CD14-positive monocyte (primary cell): ENCODE measurements at places on chromosomes 1 and 21. TPM values are rescaled to one million over a fixed set of nuclear protein-coding genes. Genes with fewer than 3 reads are reported as not detected.

DNA sequence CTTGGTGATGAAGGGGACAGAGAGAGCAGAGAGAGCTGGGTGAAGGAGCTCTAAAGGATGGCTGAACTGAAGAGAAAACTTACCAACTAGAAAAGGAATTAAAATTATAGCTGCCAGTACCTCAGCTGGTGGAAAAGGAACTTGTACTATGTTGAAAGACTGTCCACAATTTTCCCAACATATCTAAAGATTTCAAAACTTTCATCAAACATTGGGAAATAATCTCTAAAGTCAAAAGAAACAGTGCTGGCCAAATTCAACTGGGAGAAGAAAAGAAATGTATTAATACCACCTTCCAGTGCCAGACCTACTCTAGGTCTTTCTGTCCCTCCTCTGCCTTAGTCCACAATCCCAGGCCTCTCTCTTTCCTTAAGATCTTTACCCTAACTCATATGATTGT, 6.1 kb downstream of the SMG5 start:
- H3K36me3 ChIP-seq, result peaks cover 73% of the 10 kb centered on the region
- no peak for DNase-seq
- peak overlapping the region; percentile 80 for H3K27ac ChIP-seq
- peak overlapping the region; percentile 8 for H3K4me3 ChIP-seq
- no peaks in the 10 kb centered on the region for H3K27me3 ChIP-seq

ERO1B gene
- polyA plus RNA-seq, result 2.7 TPM

DNA sequence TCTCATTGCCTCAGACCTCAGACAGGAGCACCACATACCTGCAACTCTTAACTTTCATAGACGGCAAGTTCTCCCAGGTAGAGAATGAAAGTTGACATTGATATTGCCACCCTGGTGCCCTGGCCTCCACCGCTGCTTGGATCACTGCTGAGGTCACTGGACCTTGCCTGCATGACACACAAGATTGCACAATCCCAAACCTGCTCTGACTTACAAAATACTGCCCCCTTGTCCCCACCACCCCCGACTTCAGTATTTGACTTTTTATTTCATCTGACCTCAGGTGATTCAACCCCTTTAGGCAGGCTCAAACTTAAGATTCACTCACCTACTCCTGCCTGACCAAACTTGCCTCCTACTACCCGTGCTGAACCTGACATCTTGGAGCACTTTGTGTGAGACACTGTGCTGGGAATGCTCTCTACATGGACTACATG, 43.1 kb upstream of the S1PR1 start:
- H3K27me3 ChIP-seq, result no peaks in the 10 kb centered on the region
- peak; percentile 37 for DNase-seq
- no peaks in the 10 kb centered on the region for H3K36me3 ChIP-seq
- no peak overlapping the region for H3K4me3 ChIP-seq
- H3K4me1 ChIP-seq, result peaks cover 23% of the 10 kb centered on the region
- no peak overlapping the region for H3K27ac ChIP-seq

DNA sequence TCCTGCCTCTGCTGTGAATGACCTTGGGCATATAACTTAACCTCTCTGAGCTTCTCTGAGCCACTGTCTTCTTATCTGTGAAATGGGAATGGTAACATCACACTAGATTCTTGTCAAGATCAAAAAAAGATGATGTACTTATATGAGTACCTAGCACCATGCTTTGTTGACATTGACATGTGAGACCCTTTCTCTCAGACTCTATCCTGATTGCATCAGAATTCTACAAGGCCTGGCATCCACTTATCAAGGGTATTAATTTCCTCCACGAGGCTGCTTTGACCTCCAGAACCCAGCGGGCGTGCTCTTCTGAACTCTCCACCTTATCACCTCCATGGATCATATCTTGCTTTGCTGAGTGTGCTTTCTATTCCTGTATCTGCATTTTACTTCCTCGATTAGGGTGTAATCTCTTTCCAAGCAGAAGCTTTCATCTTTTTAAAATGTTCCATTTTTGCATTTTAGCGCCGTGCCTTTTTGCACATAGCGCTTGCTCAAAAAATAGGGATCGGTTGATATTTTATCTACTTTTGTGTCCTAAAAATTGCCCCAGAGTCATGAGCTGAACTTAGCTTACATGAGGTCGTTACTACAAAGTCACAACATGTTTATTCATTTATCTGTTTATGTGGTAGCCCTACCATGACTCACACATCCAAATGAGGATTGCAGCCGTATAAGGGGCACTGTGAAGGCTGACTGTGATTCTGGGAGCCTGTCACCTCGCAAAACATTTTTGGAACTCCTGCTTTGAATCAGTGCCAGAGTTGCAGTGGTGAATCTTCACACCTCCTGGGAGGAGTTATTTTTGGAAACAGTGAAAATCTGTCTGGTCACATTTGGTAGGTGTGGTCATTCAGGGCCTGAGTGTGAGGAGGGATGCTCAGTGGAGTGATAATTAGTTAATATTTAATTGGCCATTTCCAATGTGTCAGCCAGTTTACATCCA, 63.2 kb downstream of the IER5 start:
- no peak for DNase-seq
- H3K4me1 ChIP-seq, result peaks cover 33% of the 10 kb centered on the region
- no peak overlapping the region for H3K4me3 ChIP-seq
- no peak overlapping the region for H3K27ac ChIP-seq

GRCh38 chr1:206939841-206940587, 6.3 kb downstream of the PIGR start:
- H3K4me3 ChIP-seq, result no peak overlapping the region
- H3K4me1 ChIP-seq, result peaks cover 7% of the 10 kb centered on the region
- H3K36me3 ChIP-seq, result no peaks in the 10 kb centered on the region
- H3K27me3 ChIP-seq, result peaks cover under 1% of the 10 kb centered on the region
- H3K27ac ChIP-seq, result no peak overlapping the region
- DNase-seq, result no peak

ETNK2 gene
- 0.03 TPM in 1 of 2 replicates, not detected in the other for polyA plus RNA-seq

C1QC gene
- polyA plus RNA-seq, result 3.6 and 7.0 TPM in 2 replicates

ALPL gene
- not detected for polyA plus RNA-seq
